ENCODE measurements at places on chromosomes 3 and 15.

DNA sequence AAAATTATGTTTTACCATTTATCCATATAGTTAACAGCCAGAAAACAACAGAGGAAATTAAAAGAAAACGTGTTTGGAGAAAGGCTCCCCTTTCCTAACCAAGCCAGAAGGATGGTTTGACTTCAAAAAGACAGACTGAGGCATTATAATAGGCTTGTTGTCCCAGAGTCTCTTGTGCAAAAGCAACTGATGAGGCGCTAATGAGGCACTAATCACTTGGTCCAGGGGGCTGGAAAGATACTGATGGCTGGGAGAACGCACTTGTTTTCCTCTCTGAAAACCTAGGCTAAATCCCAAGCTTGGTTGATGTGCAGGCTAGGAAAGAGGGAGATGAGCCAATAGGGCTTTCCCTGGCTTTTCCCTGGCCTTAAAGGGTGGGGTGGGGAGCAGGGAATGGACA, 389.6 kb downstream of the NTRK3 start:
- no peak for DNase-seq

GRCh38 chr3:58048301-58048700, 40.1 kb downstream of the FLNB start:
- no peak for DNase-seq

DNA sequence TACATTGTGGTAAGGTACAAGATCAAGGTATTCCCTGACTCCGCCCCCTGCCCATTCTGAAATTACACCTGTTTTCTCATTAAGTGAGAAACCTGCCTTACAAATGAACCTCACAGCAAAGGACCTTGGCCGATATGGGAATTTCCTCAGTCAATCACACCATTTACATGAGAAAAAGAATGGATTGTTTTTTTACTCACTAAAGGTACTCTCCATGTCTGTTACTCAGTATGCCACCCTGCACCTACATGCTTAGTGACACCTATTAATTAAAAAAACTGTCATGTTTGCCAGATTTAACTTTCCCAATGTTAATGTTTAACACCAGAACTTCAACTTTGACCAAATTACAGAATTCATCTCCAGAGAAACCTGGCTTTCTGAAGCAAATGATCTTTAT, 62.0 kb downstream of the ESYT3 start:
- DNase-seq = no peak

- no peak for DNase-seq
These were observed 119.5 kb upstream of the MLF1 start for GRCh38 chr3:158451405-158452055.

DNA sequence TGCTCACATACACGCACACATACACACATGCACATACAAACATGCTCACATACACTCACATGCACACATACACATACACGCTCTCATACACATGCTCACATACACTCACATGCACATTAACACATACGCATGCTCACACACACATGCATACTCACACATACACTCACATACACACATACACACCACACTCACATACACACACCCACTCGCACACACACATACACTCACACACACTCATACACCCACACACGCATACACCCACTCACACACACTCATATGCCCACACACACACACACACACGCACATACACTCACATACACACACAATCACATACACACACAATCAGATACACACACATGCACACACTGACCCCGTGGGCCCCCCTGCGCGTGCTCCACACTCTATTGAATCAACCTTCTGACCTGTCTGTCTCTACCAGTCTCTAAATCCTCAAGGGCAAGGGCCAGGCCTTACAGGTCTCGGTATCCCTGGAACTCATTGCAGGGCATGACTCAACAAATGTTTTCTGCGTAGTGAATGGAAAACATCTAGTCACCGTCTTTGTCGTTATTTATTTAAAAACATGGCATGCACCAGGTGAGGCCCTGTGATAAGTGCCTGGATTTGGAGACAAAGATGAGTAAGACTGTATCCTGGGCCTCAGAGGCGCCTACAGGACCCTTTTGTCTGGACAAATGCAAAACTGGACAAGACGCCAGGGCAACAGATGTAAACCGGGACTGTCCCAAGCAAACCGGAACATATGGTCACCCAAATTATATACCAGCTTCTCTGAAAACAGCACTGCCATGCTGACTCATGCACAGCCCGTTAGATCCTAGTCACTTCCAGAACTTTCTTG, 41.8 kb downstream of the GRK7 start:
- DNase-seq = no peak

GRCh38 chr3:182533394-182533793, 259.9 kb upstream of the ATP11B start:
- DNase-seq = no peak

- DNase-seq = no peak
These were observed 17.5 kb upstream of the BCHE start for GRCh38 chr3:165854696-165855095.

DNA sequence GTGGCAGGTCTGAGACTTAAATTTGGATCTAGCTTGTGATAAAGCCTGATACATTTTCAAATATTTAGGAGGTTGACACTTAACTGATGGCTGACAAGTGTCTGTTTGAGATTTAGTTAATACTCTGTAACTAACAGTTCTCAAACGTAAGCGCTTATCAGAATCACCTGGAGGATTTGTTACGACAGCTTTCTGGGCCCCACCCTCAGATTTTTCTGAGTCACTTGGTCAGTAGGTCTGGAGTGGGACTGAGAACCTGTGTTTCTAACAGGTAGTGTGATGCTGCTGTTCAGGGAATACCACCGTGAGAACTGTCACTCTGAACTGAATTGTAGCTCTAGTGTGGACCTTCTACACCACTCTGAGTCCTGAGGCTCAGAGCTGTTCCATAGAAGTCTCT, 85.5 kb downstream of the CEMIP start:
- DNase-seq = no peak

- DNase-seq = no peak
These were observed 663.1 kb upstream of the ADAMTS9 start for GRCh38 chr3:65350801-65351476.

- DNase-seq = no peak
These were observed 67.3 kb upstream of the ADPGK start for GRCh38 chr15:72850833-72851232.

DNA sequence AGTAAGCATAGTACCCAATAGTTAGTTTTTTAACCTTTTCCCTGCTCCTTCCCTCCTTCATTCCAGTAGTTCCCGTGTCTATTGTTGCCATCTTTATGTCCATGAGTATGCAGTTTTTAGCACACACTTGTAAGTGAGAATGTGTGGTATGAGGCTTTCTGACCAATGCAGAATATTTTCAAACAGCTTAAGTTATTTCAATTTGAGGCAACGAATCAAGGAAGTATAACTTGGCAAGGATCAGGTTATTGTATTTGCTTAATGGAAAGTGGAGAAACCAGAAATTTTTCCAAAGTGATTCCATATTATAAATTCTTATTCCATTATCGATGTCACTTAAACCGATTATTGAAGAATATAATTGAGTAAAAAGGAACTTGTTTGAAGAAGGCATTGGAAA, 954.8 kb downstream of the GBE1 start:
- DNase-seq = no peak

DNA sequence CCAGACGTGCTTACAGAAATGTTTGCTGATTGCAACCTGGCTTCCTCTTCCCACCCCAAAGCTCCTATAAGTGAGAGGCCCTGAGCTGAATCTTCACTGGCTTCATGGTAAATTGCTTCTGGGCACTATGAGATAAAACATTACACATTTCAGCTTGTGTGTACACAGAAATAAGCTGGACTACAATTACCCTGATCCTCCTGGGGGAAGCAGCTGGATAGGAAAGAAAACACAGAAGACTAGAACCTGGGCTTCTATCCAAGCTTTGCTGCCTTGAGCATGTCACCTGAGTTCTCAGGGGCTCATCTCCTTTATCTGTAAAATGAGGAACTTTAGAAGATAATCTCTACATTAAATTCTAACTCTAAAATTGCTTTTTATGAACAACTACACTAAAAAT, 40.3 kb downstream of the THBS1 start:
- no peak for DNase-seq

DNA sequence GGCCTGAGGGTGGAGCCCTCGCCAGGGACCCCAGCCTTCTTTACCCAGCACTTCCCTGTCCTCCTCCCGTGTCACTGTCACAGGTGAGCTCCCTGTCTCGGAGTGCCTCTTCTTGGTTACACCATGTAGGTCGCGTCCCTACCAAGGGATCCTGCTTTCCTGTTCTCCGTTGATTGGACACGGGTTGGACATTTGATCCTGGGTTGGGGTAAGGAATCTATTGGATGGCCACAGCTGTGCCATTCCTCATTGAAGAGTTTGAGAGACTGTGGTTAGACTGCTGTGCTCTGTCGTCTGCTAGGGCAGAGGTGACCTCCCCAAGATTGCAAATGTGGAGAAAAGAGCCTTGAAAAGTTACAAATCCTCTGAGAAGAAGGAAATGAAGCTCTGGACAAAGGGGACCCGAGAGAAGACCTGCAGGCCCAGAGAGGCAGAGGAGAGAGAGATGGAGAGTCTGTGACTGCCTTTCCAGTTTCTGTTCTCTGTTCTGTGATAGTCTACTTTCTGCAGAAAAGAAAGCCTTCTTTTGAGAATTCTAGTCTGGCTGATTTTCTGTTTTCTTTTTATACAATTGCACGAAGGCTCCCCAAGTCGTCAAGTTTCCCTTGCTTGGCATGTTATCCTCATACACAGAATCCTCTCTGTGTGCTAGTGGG, 325.7 kb upstream of the RGMA start:
- DNase-seq = no peak

- no peak for DNase-seq
These were observed 76.3 kb downstream of the DTWD1 start for GRCh38 chr15:49697121-49697520.

- DNase-seq = no peak
These were observed at the start of gene CTXND1 for GRCh38 chr15:80252121-80252518. Gene CTXND1 (minus strand): TSS chr15:80252213. CDS start chr15:80201949, 50,264 bp downstream.

GRCh38 chr3:130831719-130832400, 62.0 kb upstream of the ATP2C1 start:
- no peak for DNase-seq

DNA sequence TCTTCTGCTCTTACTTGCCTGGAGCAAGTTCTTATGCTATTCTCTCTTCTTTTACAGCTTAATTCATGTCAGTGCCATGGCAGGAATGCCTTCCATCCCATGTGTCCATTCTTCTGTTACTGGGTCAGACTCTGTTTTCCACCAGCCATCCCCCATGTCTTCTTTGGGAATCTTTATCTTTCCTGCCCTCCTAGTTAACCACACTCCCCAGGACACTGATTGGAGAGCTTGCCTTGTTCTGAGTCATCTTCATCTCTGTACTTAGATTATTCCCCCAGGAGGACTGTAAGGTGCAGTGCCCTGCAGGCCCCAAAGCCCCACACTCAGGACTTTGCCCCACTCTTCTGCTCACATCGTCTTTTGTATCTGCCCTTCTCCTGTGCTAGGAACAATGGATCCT, 3.6 kb downstream of the ABHD17C start:
- DNase-seq = no peak

GRCh38 chr15:34331809-34332208, 5.8 kb downstream of the SLC12A6 start:
- no peak for DNase-seq

DNA sequence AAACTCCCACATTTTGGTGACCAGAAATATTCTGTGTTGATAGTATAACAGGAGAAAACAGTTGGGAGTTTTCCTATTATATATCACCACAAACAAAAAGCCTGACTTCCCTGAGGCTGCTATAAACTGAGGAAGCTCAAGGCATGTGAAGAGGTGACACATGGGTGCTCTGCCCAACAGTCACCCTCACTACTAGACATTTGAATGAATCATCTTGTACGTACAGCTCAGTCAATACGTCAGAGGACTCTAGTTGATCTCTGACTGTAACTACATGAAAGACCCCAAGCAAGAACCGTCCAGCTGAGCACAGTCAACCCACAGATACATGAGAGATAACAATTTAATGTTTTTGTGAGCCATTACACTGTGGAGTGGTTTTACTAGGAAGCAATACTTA, 338.3 kb upstream of the ATP11B start:
- no peak for DNase-seq

- no peak for DNase-seq
These were observed 19.4 kb downstream of the GXYLT2 start for GRCh38 chr3:72907131-72907711.

DNA sequence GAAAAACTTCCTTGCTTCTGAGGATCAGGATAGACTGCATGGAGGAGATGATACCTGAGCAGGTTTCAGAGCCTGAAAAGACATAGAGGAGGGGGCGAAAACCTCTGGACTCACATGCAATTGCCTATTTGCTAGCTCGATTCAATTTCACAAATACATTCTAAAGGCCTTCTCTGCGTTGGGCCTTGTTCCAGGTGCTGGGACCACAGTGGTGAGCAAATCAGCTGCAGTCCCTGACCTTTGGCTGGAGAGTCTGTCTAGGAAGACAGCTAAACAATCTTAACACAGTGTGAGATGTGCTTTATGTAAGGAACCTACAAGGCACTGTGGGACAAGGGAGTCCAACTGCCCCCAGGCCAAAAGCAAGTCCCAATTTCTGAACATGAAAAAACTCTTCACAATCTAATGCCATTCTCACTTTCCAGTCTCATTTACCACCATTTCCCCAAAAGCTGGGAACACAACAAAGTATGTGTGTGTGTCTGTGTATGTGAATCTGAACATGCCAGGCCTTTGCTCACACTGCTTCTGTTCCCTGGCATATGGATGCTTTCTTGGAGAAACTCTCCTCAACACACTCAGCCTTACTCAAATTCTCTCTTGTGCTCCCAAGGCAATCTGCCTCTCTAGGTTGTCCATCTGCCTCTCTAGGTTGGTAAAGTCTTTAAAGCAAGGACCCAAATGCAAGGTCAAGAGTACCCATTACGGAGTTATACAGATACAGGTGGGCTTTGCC, 2.1 kb upstream of the PCCB start:
- DNase-seq = no peak

- no peak for DNase-seq
These were observed 119.1 kb upstream of the SLC25A36 start for GRCh38 chr3:140822401-140823047.

DNA sequence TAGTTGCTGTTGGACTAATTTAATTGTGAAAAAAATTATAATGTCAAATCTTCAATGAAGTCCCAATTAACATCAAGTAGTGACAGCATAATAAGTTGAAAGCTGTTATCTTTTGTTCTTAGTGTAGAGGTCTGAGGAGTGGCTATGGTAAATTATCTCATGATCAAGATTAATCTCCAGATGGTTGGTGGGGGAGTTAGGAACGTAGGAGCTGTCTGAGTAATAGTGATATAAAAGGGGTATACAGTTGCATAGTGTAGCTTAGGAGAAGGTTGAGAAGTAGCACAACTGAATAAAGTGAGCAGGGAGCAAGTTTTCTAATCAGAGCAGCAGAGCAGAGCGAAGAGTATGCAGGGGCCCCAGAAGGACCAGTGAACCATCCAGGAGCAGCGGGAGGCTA, 19.5 kb downstream of the TMOD2 start:
- DNase-seq = no peak

DNA sequence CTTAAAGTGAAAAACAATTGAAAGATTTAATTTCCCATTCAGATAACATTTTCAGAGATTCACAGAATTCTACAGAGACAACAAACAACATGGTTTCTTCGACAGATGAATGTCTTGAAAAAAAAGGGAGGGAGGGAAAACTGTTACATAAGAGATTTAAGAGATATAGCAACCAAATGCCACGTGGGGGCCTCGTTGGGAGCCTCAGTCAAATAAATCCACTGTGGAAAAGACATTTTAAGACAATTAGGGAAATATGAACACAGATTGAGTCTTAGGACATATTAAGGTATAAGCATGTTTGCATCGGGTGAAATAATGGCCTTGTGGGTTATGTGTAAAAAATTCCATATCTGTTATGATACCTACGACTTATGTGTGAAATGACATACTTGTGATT, 5.0 kb upstream of the PRRT3 start:
- no peak for DNase-seq

- DNase-seq = no peak
These were observed 1124.2 kb downstream of the NAALADL2 start for GRCh38 chr3:175983379-175983778.
